WERI-Rb-1 (cell line): ENCODE measurements at places on chromosomes 4 and X.
A peak's percentile ranks its signal among the peaks of the same experiment; 100 is the strongest.

DNA sequence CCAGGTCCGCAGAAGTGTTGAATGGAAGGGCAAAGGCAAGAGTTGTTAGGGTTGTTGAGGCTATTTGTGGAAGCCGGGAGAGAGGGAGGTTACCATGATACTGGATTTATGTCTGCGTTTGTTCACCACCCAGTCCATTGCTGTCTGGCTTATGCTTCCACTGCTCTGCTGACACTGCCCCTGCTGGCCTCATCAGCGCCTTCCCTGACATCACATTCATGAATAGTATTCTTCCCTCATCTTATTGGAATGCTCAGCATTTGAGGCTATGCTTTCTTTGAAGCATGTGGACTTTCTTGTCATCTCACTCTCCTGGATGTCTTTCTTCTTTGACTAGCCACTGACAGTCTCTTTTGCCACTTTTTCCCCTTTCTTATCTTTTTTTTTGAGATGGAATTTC, 10.3 kb downstream of the GNL3L start:
- DNase-seq: no peak

- DNase-seq: no peak
Observed at GRCh38 chr4:110164856-110165255, 33.6 kb downstream of the ELOVL6 start.

DNA sequence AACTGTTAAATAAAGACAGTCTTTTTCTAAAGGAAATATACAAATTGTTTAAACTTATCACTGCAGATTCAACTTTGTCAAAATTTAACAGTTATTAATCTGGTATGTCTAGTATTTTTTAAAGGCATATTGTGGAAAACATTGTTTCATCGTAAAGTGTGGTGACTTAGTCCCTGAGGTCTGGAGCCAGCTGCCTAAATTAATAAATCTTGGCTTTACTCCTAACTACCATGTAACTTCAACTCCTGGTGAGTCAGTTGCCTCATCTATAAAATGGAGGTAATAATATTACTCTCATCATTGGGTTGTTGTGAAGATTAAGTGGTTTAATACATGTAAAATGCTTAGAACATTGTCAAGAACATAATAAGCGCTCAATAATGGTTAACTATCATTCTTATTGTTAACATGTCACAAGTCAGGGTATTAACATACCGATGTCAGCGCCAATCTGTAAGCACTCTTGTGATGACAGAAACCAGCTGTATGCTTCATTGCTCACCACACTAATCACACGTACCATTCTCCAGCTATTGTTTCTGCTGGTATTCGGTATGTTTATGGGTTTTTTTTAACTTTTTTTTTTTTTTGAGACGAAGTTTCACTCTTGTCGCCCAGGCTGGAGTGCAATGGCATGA, 14.1 kb upstream of the SMIM43 start:
- no peak for DNase-seq

DNA sequence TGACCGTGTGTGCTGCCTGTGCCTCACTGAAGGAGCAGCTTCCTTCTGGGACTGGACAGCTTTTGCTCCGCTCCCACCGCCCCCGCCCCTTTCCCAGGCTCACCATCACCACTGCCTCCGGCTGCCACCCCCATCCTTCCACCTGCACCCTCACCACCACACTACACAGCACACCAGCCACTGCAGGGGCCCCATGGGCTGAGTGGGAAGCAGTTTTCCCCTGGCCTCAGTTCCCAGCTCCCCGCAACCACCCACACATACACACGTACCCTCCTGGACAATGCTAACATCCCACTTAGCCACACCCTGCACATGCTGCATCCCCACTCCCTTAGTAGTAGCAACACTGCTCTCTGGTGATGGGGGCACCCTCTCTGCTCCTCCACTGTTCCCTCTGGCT, 29.6 kb upstream of the COX18 start:
- no peak for DNase-seq

GRCh38 chrX:56790778-56791177, 61.7 kb downstream of the NBDY start:
- no peak for DNase-seq

DNA sequence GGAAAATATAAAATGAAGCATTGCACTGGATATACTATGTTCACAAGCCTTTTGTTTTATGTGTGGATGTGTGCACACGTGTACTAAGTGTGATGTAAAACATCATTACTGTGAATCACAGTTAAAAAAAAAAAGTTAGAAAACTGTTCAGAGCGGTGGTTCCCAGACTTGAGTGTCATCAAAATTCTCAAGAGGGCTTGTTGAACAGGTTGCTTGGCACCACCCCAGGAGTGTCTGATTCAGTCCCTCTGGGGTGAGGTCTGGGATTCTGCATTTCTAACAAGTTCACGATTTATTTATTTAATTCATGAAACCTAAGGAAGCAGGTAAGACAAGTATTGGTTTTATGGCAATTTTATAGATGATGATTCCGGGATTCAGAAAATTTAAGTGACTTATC, 1.8 kb downstream of the CENPU start:
- DNase-seq: no peak

GRCh38 chr4:164606478-164606877, 147.5 kb upstream of the SMIM31 start:
- no peak for DNase-seq

- no peak for DNase-seq
Observed at GRCh38 chrX:65862638-65863037, 177.2 kb downstream of the VSIG4 start.

DNA sequence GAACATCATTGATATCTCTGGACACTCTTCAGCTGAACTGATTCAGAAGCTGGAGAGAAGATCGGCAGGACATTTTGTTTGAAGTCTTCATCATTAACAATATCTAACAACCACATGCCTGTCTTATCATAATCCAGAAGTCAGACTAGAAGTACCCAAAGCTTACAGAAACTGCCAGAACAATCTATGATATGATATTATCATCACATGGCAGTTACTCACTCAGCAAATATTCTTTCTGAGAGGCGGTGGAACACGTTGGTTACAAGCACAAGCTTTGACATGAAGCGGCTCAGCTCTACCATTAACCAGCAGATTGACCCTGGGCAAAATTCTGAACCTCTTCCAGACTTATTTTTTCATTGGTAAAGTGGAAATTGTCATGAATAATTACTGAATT, 69.4 kb upstream of the KIT start:
- DNase-seq: no peak

- no peak for DNase-seq
Observed at GRCh38 chrX:91137883-91138282, 296.8 kb upstream of the PABPC5 start.

DNA sequence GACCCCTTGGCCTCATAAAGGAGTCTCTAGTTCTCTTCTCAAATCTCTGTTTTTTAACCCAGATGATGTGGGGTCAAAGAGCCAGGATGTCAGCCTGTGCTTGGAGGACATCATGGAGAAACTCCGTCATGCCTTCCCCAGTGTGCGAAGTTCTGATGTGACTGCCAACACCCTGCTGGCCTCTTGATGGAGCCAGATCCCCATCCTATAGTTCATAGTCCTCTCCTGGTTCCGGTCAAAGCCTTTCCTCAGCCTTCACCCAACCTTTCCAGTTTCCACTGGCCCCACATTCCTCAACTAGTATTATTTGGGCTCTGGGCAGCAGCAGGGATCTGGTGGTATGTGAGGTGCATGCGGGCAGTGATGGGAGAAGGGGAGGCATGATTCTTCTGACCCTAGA, 30.7 kb downstream of the TAF7L start:
- DNase-seq: peak; percentile 19

GRCh38 chr4:76200771-76201231, 12.8 kb downstream of the SCARB2 start:
- peak; percentile 62 for DNase-seq

GRCh38 chr4:83454686-83455085, 937 bp downstream of the HELQ start:
- no peak for DNase-seq

- DNase-seq: peak; percentile 48
Observed at GRCh38 chr4:25908491-25908901, 5.5 kb upstream of the SMIM20 start.

GRCh38 chr4:73019462-73020047, 50.0 kb downstream of the COX18 start:
- DNase-seq: no peak

- DNase-seq: no peak
Observed at GRCh38 chr4:80221161-80221560, 23.9 kb downstream of the PRDM8 start.

DNA sequence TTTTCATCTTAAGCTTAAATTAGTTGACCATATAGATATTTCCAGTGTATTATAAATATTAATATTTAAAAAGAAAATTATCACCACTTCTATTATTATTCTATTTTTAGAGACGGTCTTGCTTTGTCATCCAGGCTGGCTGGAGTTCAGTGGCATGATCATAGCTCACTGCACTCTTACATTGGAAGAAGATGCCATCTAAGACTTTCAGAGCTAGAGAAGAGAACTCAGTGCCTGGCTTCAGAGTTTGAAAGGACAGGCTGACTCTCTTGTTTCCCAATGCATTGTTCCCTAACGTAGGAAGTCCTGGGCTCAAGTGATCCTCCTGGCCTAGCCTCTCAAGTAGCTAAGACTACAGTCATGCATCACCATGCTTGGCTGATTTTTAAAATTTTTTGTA, 75.9 kb downstream of the FIP1L1 start:
- DNase-seq: no peak

DNA sequence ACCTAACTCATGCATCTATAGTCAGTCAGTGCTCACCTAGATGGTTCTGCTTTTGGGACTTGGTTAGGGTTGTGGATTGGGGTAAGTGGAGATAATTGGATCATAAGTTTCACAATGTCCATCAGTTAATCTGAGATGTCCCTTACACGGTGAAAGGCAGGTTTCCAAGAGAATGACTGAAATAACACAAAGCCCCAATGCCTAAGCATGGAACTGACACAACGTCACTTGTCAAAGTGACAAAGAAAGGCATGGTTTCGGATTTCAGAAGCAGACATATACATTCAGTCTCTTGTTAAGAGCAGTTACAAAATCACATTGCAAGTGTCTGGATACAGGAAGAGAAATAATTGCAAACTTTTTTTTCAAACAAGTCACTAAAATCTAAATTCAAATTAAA, 1456.9 kb downstream of the TECRL start:
- no peak for DNase-seq

DNA sequence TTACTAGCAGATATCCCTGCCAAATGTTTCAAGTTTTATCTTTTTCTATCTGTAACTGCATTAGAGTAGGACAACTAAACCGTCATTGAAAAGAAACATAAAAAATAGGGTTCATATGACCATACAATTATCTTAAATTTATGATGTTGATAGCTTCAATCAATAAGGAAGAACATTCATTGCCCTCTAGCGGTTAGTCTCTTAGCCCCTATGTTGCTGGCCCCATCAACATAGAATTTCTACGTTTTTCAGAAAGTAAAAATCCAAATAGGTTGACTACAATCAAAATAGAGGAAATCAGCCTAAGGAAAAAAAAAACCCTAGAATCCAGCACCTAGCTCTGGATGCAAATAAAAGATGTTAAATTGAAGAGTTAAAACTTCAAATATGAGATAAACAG, 225.1 kb upstream of the ITM2A start:
- no peak for DNase-seq

- DNase-seq: no peak
Observed at GRCh38 chr4:89331197-89331596, 23.6 kb upstream of the GPRIN3 start.

- no peak for DNase-seq
Observed at GRCh38 chrX:6159468-6159867, 69.2 kb downstream of the NLGN4X start.

GRCh38 chr4:200936-201335, 76.6 kb downstream of the ZNF718 start:
- no peak for DNase-seq

GRCh38 chr4:87128006-87128705, 92.3 kb downstream of the KLHL8 start:
- no peak for DNase-seq

DNA sequence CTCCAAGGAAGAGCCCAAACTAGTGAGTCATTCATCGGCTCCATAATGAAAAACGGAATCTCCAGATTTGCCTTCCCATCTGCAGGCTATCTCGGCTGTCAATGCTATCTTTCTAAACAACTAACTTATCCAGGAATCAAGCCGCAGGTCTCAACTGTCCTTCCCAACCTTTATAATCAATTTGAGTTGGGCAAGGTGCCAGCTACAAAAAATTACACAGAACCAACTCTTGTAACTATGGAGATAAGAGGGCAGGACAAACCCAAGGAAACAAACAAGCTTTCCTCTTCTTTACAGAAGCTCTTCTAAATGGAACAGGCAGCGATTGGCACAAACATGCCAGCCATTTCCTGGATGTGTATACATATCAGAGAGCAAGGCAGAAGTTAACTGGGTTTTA, 61.2 kb upstream of the RAI2 start:
- DNase-seq: no peak

- no peak for DNase-seq
Observed at GRCh38 chr4:21949073-21949457, 493 bp upstream of the KCNIP4 start.

GRCh38 chr4:785332-786073, 40.4 kb downstream of the CPLX1 start:
- no peak for DNase-seq

DNA sequence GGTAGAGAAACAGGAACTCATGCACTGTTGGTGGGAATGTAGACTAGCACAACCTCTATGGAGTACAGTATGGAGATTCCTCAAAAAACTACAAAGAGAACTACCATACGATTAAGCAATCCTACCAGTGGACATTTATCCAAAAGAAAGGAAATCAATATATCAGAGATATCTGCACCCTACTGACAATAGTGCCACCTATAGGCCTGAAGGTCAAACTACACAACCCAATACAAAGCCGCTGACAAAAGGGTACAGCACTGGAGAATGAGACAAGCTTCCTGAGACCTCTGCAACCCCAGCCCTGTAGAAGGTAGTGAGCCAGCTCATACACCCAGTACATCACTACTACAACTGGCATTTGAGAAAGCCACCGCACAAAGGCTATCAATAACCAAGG, 67.1 kb downstream of the CBR4 start:
- no peak for DNase-seq

DNA sequence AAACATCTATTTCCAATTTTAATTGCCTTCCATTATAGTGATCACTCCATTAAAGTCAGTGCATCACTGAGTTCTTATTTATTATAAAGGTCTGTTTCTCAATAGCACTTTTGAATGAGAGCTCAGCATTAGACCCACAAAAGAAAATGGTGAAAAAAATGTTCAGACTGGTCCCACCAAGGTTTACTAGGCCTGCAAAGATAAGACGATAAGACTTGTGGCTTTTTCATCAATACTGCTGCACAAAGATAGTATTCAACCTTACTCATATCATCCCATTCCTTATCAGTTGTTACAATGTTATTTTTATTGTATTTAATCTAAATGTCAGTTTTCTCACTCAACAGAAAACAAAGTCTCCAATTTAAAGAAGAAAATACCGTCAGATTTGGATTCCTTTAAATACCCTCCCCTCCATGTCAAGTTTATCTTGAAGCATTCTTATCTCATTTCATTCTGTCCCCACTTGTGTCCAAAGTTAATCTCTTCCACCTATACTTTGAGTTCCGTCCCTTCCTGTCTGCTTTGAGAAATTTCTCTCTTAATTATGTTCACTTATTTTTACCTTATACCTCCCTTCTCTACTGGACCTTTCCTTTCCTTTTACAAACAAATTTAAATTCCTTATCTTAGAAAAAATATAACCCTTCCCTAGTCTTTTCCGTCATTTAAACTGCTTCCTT, 140.0 kb downstream of the GASK1B start:
- DNase-seq: no peak

- DNase-seq: no peak
Observed at GRCh38 chrX:152170621-152171020, 32.2 kb upstream of the MAGEA10 start.
